ENCODE measurements at places on chromosomes 5 and 9.

DNA sequence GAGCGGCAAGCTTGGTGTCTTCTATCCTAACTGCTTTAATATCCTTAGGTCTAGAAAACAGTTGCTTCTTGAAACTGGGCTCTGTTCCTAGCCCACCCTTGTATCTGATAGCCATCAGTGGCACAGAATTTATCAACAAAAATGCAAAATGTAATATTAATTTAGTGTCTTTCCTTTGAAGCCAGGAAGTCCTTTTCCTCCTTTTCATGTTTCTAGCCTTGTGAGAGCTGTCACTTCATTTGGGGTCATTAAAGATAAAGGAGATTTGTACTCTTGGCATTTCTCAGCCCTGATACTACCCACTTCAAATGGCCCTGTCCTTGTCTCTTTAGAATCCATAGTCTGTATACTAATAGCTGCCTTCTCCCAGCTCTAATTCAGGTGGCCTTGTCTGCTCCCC is 111.0 kb downstream of the GAS1 start:
- no peak for DNase-seq

DNA sequence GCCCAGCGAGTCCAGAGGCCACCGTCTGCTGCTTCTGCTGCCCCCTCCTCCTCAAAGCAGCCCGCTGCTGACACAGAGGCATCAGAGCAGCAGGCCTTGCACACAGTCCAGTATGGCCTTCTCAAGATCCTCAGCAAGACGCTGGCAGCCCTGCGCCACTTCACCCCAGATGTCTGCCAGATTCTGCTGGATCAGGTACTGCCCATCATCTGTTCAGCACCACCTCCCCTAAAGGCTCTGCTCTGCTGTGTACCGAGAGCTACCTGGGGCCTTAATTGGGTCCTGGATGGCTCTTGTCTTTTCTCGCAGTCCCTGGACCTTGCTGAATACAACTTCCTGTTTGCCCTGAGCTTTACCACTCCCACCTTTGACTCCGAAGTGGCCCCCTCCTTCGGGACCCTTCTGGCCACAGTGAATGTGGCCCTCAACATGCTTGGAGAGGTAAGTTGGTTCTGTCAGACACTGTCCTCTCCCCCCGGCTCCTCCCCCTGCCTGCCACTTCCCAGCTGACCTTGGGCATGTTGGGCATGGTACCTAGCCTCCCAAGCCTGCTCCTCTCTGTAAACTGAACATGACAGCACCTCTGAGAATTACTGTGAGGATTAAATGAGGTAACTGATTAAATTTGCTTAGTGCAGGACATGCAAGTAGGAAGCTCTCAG is 22.7 kb downstream of the SH3GLB2 start:
- DNase-seq: no peak

- DNase-seq: no peak
Observed at GRCh38 chr5:176725521-176726280, 78.4 kb downstream of the TSPAN17 start.

DNA sequence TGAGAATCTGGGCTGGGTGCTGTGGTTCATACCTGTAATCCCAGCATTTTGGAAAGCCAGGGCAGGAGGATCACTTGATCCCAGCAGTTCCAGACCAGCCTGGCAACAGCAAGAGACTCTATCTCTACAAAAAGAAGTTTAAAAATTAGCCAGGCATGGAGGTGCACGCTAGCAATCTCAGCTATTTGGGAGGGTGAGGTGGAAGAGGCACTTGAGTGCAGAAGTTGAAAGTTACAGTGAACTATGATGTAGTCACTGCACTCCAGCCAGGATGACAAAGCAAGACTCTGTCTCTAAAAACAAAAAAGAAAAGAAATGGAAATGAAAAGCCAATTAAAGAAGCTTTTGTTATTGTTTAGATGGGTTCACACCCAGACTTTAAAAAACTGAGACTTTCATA is 131.6 kb upstream of the RASA1 start:
- no peak for DNase-seq

DNA sequence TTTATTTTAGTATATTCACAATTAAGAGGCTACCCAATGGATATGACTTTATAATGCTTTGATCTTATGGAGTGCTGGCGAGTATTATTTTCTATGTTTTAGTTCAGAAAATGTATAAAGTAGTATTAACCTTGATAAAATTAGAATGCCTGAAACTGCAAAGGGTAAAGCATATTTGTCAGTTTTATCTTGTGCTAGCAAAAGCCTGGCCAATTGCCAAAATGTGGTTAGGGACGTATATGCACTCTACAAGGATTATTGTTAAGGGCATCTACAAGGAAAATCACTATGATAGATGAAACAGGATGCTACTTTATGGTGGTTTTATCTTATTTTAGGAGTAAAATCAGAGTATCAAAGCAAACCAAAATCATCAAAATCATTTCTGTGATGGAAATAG is 281.7 kb downstream of the CCDC171 start:
- no peak for DNase-seq
